ENCODE measurements at places on chromosomes 6 and 20.

- DNase-seq: no peak
Observed at GRCh38 chr6:13922750-13923149, 2.0 kb upstream of the RNF182 start.

DNA sequence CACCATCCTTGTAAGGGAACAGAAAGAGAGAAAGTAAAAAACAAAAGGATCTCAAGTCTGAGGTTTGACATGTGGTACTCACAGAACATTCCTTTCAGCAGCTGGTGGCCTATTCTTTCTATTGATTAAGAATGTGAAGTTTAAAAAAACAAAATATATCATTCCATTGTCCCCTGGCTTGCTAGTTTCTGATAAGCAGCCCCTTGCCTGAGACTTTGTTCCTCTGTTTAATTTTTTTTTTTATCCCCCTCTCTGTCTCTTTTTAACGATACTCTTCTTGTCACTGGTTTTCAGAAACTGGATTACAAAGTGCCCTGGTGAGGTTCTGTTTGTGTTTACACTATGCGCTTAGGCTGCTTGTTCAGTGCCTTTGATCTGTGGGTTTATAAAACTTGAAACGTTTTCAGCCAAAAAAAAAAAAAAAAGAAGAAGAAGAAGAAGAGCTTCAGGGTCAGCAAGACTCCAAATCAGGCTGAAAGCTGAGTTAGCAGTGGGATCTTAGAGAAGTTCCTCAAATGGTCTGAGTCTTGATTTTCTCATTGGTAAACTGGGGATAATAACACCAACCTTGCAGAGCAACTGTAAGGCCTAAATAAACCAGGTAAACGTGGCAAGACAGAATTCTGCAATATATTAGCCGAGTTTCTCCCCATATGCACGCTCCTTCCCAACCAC, 45.1 kb upstream of the SLC22A23 start:
- DNase-seq: no peak

GRCh38 chr6:157517601-157518359, 136.8 kb downstream of the ZDHHC14 start:
- DNase-seq: no peak

DNA sequence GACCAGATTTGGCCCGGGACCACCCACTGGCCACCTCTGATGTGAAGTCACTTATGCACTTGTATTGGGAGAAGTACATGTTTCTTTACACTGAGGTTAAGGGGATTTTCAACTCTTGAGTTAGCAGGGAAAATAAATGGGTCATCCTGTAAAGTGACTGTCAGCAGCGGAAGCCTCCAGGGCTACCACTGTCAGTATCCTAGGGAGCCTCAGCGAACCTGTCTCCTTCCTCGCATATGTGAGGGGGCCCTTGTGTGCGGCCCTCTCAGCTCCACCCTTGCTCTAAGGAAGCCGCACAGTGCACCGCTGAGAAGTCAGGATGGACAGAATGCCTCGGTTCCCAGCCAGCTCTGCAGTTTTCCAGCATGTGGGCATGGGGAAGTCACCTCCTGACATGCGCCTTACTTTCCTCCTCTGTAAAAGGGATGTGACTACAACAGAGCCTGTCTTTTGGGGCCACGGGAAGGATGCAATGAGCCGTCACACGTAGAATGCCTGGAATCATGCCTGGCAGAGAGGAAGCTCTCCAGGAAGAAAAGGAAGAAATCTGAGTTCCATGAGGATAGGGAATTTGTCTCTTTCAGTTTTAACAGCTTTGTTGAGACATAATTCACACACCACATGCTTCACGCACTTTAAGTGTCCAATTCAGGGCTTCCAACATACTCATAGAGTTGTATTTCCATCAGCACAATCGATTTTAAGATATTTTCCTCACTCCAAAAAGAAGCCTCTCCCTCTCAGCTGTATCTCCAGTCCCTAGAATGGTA, 115.4 kb downstream of the SYCP2 start:
- no peak for DNase-seq

GRCh38 chr6:83384751-83385150, 46.1 kb downstream of the ME1 start:
- no peak for DNase-seq

- no peak for DNase-seq
Observed at GRCh38 chr20:33323236-33323635, 40.2 kb downstream of the BPIFB1 start.

GRCh38 chr6:75922226-75922625, 150.2 kb downstream of the IMPG1 start:
- peak; percentile 67 for DNase-seq

DNA sequence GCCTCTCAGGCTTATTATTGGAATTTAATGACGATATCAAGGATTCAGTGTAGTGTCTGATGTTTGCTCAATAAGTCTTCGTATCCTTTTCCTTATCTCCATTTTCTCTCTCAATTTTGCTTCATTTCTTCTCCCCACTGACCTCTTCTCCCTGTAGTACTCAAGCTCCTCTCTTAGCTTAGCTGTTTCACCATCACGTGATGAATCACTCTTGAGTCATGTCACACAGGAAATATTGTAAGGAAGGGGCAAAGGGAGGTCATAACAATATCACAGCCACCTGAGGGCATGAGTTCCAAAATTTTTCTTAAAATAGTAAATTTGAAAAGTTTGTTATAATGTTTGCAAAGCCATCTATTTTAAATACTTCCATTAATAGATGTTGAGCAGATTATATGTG, 392.2 kb upstream of the MARCKS start:
- peak; percentile 86 for DNase-seq

DNA sequence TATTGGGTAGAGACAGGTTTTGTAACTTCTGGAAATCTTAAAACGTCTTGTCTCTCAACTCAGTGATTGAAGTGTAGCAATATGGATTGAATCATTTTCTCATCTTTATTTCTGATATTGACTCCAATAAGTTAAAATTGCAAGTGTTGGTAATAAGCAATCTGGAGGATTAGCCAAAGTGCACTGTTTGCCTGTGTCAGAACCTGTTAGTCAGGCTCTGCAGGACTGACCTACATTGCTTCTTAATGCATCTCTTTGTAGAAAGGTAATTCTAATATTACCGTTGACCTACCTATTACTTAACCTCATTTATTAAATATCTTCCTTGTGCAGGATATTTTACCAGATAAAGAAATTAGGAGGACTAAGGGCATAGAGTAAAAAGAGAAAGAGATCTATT, 484.0 kb upstream of the CITED2 start:
- no peak for DNase-seq

- DNase-seq: peak; percentile 39
Observed at GRCh38 chr20:13458860-13459451, 179.8 kb downstream of the TASP1 start.

GRCh38 chr6:116070616-116071389, 10.1 kb upstream of the FRK start:
- DNase-seq: no peak

DNA sequence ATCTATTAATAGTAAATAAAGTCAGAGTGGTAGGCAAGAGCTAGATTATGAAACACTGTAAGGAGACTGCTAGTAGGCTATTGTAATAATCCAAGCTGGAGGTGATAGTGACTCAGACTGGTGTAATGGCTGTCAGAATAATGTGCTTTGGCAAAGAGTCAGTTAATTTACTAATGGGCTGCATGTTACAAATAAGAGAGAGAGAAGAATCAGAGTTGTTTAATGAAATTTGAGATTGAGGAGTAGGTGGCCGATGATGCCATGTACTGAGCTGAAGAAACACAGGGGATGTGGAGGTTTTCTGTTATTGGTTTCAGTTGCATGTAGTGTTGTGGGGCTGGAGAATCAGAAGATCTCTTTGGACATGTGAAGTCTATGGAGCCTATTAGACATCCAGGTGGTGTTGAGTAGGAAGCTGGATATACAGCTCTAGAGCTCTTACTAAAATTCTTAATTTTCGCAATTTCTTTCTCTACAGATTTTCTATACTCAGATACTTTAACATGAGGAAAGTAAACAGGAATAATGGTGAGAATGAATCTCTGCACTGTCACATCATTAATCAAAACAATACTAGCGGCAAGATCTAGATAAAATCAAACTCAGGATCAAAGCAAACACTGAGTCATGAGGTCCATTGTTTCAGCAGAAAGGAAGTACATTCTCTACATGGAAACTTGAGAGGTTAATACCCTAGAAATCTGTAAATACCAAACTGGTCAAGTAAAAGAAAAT, 167.7 kb downstream of the SIM1 start:
- DNase-seq: peak; percentile 66
